NCI-H69 (cell line): ENCODE measurements at places on chromosomes 3 and 15.

GRCh38 chr15:64096668-64097384 is 1.0 kb downstream of the SNX1 start:
- DNase-seq: peak; percentile 55

- peak; percentile 27 for DNase-seq
Measured at GRCh38 chr3:107999215-107999775, 91.5 kb downstream of the CD47 start.

GRCh38 chr3:177680472-177680821 is 483.2 kb upstream of the TBL1XR1 start:
- no peak for DNase-seq

DNA sequence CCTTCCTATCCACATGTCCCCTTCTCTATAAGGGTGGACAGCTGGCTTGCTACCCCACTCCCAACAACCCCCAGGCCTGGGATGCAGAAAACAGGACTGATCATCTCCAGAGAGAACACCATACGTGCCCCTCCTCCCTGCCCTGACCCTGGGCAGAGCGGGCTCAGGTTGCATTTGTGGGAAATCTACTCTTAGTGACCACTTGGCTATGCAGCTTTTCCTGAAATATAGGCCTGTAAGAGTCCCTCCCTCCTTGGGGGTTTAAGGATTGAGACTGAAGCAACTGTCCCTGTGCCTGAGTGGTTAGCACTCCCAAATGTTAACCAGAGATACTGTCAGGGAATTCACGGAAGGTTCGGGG is 11.7 kb downstream of the SH2D7 start:
- no peak for DNase-seq

DNA sequence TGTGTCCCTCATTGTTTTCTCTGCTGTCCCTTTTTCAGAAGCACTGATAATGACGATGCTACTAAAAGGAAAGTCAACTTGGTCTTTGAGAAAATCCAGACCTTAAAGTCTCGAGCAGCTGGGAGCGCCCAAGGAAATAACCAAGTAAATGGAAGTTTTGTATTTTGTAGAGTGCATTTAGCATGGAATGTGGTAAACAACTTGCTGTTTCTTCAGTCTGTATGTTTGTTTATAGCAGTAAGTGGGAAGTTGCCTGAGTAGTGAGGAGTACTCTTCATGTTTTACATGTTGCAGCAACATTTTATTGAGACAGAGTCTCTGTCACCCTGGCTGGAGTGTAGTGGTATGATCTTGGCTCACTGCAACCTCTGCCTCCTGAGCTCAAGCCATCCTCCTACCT is 66.0 kb downstream of the CGNL1 start:
- no peak for DNase-seq

DNA sequence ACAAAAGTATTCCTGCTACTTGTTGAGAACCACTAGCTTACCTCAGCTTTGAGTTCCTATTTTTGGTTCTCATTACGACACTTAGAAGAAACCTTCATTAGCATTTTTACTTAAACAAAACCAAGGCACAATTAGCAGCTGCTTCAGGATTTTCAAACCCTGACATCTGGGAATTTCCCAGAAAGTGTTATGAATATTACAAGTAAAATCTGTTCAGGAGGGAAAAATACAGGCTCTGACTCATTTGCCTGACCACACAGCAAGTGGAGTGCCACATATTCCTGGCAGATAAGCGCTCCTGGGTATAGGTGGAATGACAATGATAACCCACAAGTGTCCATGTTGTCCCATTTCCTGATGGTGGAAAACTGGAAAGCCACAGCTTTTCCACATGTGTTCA is 10.3 kb upstream of the RFTN1 start:
- DNase-seq: no peak

- DNase-seq: no peak
Measured at GRCh38 chr3:131620977-131621376, 118.2 kb upstream of the MRPL3 start.

- DNase-seq: peak; percentile 82
Measured at GRCh38 chr3:139378587-139379241, 10.7 kb downstream of the COPB2 start.

DNA sequence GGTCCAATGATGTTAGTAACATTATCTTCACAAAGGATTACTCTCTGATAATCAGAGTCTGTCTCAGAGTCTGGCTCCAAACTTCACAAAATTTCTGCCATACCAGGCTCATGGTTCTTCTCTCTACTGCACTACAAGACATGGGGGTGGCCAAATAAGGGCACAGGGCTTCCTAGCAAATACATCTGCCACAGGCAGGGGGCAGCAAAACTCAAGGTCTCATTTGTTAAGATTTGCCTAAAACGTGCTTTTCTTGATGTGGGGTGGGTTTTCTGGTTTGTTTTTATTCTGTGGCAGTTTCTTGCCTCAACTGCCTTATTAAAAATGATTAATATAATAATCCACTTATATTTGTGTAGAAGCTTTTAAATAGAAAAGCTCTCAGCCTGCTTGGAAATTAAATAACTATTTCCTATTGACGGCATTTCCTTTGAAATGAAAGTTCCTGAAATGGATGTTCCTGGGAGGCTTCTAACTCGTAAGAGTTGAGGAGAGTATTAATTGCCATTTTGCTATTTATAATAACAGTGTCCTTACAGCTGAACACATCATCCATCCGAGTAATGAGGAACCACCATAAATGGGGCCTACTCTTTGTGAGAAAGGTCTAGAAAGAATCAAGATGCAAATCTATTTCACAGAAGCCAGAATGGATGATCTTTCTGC is 53.8 kb downstream of the SST start:
- DNase-seq: peak; percentile 49

DNA sequence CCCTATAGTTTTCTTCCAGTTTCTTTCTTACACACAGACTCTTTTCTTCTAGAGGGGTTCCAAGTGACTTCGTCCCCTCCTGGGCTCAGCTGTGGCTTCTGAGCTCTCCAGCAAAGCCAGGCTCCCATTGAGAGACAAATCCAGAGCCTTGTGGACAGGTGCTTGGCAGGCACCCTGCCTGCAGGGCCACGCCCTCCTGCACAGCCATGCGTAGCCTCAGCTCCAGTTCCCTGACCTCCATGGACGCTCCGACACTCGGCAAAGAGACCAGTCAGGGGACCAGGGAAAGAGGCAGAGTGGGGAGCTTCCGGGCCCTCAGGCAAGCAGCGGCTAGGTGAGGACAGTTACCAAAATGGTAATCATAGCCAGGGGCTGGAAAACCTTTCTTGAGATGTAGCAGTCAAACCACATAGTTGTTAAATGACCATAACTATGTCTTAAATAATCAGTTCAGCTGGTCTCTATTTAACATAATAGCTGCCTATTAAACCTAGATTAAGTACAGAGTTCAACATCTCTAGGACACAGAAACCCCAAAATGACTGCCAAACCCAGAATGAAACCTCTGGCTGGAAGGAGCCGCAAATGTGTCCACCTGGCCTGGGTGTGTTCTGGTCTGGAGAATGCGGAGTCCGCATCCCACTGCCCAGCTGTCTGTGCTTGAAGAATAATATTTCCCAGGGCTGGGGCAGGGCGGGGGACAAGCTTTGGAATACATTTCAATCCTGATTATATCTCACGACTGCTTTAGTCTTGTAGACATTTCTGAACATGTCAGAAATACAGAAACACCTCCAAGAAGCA is 69.3 kb upstream of the RGMA start:
- DNase-seq: no peak

- DNase-seq: peak; percentile 86
Measured at GRCh38 chr3:10286596-10287295, 6.0 kb downstream of the GHRL start.

- no peak for DNase-seq
Measured at GRCh38 chr15:68023307-68024101, 30.6 kb upstream of the PIAS1 start.

DNA sequence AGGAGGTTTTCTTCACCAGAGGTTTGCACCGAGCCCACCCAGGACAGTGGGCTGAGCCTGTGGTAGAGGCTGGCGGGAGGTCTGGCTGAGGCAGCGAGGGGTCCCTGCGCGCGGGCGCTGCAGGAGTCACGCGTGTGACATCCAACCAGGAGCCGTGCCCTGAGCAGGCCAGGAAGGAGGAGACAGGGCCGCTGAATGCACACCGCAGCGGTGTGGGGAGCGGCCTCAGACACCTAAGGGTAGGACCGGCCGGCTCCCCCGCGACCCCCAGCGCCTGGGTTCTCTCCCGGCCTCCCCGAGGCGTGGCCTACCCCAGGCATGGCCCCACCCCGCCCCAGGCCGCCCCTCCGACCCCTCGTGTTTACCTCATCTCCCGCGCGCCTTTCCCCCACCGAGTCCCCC is 412 bp downstream of the SLC41A3 start:
- DNase-seq: peak; percentile 57

DNA sequence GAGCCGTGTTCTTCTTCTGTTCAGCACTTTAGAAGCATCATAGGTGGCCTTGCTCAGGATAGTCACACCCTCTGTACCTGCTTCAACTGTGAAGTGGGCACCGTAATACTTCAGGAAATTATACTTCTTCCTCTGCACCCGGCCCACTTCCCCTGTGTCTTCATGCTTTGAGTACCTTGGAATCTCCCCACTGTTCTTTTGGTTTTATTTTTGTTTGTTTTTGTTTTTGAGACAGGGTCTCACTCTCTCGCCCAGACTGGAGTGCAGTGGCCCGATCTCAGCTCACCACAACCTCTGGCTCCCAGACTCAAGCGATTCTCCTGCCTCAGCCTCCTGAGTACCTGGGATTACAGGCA is 1.7 kb downstream of the P2RY14 start:
- peak; percentile 11 for DNase-seq

DNA sequence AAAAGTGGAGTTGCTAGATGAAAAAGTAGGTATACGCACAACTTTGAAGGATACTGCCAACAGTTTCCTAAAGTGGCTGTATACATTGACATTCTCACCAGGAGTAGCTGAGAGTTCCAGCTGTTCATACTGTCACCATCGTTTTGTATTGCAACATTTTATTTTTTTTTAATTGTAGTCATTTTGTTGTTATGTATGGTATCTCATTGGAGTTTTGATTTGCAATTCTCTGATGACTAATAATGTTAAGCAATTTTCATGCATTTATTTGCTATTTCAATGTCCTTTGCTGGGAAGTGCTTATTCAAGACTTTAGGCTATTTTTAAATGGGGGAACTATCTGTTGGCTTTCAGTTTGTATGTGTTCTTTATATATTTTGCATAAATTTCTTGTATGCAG is 185.1 kb upstream of the TGFBR2 start:
- no peak for DNase-seq

DNA sequence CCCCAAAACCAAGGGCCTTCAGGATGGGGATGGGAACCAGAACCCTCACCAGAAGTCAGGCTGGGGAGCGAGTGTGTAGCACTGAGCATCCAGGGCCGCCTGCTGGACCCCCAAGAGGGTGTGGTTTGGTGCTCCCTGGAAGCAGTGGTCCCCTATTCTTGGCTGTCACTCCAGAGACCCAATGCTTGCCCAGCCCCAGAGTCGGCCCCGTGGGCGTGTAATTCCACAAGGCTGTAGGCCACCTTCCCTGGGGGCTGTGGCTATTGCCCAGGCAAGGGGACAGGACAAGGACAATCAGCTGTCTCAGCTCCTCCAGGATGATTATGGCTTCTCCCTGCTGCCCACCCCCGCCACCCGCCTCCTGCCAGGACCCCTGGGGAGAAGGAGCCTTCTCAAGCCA is 14.5 kb downstream of the IGDCC3 start:
- DNase-seq: no peak

GRCh38 chr15:60661080-60661645 is 182.2 kb upstream of the ICE2 start:
- DNase-seq: no peak

- no peak for DNase-seq
Measured at GRCh38 chr15:68434021-68434420, 2.1 kb upstream of the ITGA11 start.

- no peak for DNase-seq
Measured at GRCh38 chr3:160210341-160210740, 14.9 kb upstream of the C3orf80 start.

GRCh38 chr3:152969557-152970300 is 134.8 kb downstream of the P2RY1 start:
- no peak for DNase-seq

GRCh38 chr3:41933154-41933676 is 28.7 kb downstream of the ULK4 start:
- no peak for DNase-seq

GRCh38 chr15:55998478-55998877 is 5.1 kb upstream of the NEDD4 start:
- DNase-seq: peak; percentile 12

DNA sequence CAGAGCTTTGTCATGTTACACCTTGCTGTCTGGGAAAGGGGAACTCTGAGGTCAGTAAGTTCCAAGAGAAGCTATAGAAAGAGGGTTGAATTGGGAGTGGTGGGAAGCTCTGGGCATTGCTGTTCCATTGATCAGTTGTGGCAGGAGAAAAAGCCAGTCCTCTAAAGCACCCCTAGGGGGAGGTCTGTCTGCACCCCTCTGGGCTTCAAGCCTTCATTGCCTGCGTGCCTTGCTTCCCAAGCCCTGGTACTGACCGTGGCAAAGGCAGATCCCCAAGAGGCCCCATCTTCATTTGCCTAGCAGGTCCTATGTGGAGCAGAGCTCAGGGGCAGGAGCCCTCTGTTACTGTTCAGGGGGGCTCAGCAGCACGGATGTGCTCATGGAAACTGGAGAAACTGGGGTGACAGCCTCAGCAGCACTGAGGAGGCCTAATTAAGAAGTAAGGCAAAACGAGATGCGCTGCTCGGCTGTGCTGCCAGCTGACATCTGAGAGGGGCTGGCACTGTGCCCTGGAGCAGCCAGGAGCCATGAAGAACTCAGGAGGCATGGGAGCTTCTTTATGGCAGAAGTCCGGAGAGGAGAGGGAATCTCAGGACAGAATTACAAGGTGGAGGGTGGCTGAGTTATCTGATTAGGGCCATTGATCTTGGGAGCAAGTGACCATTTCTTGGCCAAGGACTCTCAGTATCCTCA is 270.9 kb downstream of the RPLP1 start:
- DNase-seq: peak; percentile 64

- peak; percentile 5 for DNase-seq
Measured at GRCh38 chr3:136817448-136817847, 1.5 kb upstream of the SLC35G2 start.

- no peak for DNase-seq
Measured at GRCh38 chr3:52248165-52248541, 2.6 kb downstream of the PPM1M start.
